ENCODE measurements at places on chromosomes 5 and 9.

DNA sequence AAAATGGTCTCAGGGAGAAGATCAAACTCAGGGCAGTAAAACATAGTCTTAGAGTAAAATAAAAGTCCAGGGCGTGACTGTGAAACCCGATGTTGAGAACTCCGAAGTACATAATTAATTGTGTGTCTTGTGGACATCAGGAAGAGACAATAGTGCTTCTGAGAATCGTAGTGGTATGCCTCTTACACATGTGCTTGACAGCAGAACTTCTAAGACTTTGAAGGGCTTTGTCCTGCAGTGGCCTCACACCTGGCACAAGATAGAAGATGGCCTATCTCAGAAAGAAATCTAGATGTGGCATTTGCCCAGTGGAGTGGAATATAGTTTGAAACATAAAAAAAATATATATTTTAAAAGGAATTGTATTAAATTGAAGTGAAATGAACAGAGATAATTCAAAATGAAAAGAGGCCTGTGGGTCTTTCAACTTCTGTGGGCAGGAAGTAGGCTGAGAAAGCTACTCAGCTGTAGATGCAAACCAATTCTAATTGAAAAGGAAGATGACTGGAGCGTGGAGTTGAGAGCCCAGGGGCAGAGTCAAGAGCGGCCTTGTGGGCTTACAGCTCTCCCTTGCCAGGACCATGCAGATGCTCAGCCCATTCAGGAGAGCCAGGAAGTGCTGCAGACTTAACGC is 468.4 kb downstream of the KDM4C start:
- DNase-seq, result no peak
- no peaks in the 10 kb centered on the region for H3K27me3 ChIP-seq
- no peaks in the 10 kb centered on the region for H3K36me3 ChIP-seq
- no peak overlapping the region for H3K27ac ChIP-seq
- no peak overlapping the region for H3K4me3 ChIP-seq

DNA sequence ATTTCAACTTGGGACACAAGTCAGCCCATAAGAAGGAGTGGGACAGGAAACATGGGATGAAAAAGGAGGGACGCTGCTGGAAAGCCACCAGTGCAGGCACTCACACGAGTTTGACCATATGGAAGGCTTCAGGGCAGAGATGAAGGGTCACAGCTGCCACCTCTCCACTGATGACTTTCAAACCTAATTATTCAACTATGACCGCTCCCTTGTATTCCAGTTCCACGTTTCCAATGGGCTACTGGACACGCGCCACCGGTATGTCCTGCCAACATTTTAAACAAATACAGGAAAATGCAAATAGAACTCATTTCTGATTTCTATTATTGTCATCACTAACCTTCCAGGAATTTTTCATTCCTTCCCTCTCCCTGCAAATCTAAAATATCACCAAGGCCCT is 134.7 kb downstream of the SLC1A3 start:
- no peak for DNase-seq
- no peak overlapping the region for H3K27ac ChIP-seq
- H3K4me3 ChIP-seq, result no peak overlapping the region
- H3K4me1 ChIP-seq, result peaks cover 17% of the 10 kb centered on the region

GRCh38 chr9:1875921-1876448 is 139.2 kb upstream of the SMARCA2 start:
- no peak overlapping the region for H3K4me3 ChIP-seq
- H3K27me3 ChIP-seq, result no peaks in the 10 kb centered on the region

DNA sequence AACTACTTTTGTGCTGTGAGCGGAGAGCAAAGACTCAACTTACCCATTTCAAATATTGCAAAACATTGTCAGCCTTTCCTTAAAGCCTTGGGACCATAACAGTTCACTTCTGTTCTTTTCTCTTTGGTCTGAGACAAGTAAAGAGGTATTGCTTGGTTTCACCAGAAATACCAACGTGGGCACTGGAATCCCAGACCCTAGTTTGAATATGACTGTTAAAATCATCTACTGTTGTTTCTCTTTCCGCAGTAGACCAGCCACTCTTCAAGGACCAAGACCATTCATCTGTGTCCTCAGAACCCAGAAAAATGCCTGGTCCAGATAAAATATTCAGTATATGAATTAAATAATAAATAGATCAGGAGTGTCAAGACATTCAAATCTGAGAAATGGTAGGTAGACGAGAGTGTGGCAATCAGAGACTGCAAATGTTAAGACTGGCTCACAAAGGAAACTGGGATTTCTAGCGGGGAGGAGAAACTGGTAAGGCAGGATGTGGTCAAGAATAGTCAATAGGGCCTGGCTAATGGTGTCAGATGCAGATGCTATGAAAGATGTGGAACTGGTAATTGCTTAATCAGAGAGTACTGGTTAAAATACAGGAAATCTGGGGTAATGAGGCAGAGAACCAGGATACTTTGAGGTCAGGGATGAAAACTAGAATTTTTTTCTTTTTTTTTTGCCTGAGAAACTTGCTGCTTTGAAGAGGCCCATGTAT is 82.1 kb upstream of the IL33 start:
- DNase-seq, result no peak
- H3K27me3 ChIP-seq, result no peaks in the 10 kb centered on the region
- H3K4me3 ChIP-seq, result no peak overlapping the region
- H3K27ac ChIP-seq, result no peak overlapping the region
- H3K4me1 ChIP-seq, result no peaks in the 10 kb centered on the region

Measured in thoracic aorta (tissue), 2 donors.